ENCODE measurements at places on chromosomes 12 and 14.

DNA sequence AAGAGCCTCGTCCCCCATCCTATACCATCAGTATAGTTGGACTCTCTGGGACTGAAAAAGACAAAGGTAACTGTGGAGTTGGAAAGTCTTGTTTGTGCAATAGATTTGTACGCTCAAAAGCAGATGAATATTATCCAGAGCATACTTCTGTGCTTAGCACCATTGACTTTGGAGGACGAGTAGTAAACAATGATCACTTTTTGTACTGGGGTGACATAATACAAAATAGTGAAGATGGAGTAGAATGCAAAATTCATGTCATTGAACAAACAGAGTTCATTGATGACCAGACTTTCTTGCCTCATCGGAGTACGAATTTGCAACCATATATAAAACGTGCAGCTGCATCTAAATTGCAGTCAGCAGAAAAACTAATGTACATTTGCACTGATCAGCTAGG lies 13.6 kb downstream of the ARHGAP5 start:
- DNase-seq = no peak

- no peak for DNase-seq
Measured at GRCh38 chr14:84671776-84672175, 858.2 kb upstream of the FLRT2 start.

DNA sequence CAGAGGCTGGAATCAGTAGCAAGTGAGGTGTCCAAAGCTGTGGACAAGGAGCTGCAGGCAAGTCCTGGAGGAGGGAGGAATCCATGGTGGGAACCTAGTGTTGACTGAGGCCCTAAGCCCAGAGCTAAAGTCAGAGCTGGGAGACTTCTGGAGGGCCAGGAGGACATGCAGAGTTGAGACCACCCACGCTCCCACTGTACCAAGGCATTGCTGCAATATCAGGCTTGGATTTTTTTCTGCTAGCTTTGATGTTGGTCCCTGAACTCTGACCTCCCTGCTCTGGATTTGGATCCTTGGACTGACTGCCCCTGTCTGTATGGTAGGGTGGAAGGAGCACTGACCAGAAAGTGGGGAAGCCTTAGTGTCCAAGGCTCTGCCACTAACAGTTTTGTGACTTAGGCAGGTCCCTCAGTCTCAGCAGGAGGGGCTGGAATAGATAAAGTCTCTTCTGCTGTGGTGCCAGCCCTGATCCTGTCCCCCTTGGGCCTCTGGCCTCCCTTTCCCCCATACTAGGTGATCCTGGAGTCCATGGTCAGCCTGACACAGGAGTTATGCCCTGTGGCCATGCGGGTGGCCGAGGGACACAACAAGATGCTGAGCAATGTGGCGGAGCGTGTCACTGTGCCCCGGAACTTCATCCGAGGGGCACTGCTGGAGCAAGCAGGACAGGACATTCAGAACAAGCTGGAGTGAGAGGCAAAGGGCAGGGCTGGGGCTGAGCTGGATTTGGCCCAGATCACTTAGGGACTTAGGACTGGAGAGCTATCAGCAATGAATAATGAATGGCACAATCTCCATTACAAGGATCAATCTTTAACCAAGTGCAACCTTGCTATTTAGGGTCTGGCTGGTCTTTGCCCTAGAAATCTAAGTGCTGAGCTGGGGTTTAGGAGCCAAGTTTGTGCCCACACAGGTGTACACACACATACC lies 9.4 kb downstream of the CARMIL3 start:
- DNase-seq = no peak

DNA sequence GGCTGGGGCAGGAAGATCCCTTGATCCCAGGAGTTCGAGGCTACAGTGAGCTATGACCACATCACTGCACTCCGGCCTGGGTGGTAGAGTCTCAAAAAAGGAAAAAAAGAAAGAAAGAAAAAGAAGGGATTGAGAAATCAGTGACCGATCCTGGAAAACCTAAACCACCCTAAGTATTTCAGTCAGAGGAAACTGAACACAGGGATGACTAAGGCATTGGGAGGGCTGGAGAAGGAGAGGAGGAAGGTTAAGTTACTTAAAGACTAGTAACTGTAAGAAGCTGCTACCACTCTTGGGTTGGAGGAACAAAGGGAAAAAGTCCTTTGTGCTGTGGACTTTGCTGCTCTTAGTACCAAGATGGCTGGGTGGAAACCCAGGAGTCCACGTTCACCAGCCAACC lies 10.6 kb downstream of the HHIPL1 start:
- DNase-seq = no peak

DNA sequence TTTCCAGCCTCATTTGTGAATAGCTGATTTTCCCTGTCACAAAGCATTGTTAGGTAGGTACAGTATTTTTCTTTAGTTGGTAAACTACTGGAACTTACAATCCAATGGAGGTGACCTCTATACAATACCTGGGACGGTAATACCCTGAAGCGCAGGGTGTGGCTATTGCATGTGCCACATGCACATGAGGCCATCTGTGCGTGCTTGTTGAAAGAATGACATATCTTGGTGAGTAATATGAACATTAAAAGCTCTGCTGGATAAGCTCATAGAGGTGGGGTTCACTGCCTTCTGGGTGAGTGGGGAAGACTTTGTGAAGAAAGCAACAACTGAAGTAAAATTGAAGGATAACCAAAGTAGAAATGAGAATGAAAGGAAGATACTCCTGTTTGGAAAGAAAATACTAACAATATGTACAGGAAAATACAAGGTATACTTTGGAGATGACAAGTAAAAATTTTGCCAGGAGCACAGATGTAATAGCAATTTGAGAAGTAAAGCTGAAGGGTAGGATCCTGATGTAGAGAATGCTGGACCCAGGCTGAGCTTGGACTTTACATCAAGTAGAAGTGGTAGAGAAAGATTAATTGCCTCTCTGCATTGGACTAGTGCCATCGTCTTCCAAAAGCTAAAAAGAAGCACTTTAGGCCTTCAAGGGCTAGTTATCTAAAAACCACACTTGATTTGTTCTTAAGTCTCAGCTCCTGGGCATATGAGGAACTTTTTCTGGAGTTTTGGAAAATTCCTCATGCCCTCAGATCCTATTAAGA lies 97.1 kb downstream of the SLC38A6 start:
- no peak for DNase-seq

- no peak for DNase-seq
Measured at GRCh38 chr14:20397511-20397910, 15.8 kb downstream of the TEP1 start.

DNA sequence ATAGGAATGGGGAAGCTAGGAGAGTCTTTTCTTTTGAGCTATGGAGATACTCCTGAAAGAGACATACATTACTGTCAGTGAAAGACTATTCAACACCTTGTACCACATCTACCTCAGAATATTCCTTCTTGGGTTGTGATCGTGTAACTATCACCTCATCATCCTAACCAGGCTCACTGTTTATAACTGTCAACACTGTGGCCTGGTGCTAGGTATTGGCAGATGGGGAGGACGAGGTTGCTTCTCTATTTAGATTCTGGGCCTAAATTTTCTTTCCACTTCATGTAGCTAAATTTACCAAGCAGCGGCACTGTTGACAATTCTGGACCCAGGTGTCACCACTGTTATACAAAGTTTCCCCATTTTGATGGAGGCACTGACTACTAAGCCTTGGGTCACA lies 354.4 kb downstream of the NELL2 start:
- DNase-seq = no peak

- no peak for DNase-seq
Measured at GRCh38 chr12:119157528-119157927, 21.2 kb upstream of the HSPB8 start.

GRCh38 chr14:73203527-73203926 lies 33.8 kb upstream of the PAPLN start:
- no peak for DNase-seq
